ENCODE measurements at places on chromosomes 3 and 15.

DNA sequence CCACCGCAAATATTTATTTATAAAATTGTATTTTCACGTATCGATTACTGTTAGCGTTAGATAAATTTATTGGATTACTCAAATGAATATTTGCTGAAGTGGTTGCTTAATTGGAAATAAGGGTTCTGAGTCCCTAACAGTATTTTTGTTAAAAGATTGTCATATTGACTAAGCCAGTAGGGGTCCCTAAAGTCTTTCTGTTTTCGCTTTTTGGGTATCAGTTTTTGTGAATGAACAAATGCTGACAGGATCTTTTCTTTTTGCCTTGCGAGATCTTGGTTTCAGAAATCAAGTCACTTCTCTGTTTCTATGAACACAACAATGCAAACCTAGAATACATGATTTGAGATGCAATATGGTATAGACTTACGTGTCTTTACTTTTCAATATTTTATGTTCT is 7.1 kb downstream of the RAD51 start:
- DNase-seq: peak; percentile 15

GRCh38 chr3:160035757-160036156 is 47.1 kb downstream of the IL12A start:
- DNase-seq: no peak

DNA sequence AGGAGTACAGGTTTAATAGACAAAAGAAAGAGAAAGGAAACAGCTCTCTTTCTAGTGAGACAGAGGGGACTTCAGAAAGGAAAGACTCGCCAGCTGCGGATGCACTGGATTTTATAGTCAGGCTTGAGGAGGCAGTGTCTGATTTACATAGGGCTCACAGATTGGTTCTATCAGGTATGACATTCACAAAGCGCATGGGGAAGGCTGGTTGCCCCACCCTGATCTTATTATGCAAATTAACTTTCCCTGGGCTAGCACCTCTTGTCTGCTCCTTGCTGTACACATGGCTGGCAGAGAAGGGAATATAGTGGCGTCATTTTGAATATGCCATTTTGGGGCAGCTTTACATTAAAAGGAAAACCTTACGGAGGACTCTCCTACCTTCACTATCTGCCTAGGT is 938.4 kb upstream of the SEMA6D start:
- DNase-seq: no peak

DNA sequence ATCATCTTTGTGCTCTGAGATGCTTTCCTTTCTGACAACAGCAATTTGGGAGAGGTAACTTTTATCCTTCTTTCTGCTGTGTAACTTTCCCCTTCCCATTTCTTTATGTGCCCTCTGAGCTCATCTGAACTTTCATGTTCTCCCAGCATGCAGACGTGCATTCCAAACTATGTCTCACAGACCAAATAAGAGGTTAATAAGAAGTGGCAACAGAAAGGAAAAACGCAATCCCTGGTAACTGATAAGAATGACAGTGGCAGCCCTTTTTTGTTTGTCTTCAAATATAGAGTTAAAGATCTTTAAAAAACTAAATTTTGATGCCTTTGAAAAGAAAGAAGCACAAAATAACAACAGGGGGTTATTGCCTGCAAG is 533.4 kb downstream of the FOXP1 start:
- no peak for DNase-seq

DNA sequence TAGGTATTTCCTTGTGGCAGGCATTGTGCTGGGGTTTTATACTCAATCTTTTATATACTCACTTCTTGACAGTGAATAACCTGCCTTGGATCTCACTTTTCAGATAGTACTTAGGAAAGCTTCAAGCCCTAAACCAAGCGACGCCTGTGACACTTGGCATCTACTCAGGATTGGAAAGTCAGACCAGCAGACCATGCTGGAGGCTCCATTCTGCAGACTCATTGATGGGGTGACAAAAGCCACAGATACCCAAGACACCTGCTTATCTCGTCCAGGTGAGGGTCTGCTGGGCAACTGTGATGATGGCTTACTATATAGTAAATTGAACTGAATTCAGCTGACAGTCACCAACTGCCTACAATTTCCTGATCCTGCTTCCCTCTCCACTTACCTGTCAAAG is 79.4 kb upstream of the MRPS22 start:
- no peak for DNase-seq

GRCh38 chr3:143697975-143698374 is 150.3 kb downstream of the SLC9A9 start:
- DNase-seq: no peak

DNA sequence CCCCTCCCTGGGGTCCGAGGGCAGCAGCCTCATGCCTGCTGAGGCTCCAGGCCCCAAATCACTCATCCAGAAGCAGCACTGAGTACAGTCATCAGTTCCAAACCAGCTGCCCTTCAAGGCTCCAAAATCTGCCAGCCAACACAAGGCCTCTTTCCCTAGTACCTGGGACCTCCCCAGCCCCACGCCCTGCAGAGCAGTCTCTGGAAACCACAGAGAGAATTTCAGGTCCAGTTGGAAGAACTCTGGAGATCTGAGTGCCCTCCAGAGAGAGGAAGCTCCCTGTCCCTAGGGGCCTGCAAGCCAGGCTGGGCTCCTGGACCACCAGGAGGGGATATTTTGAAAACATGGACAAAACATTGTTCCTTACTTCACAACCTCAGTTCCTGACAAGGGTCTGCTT is 26.2 kb downstream of the TKT start:
- DNase-seq: no peak

GRCh38 chr15:66592505-66593218 is 26.9 kb upstream of the LCTL start:
- no peak for DNase-seq

DNA sequence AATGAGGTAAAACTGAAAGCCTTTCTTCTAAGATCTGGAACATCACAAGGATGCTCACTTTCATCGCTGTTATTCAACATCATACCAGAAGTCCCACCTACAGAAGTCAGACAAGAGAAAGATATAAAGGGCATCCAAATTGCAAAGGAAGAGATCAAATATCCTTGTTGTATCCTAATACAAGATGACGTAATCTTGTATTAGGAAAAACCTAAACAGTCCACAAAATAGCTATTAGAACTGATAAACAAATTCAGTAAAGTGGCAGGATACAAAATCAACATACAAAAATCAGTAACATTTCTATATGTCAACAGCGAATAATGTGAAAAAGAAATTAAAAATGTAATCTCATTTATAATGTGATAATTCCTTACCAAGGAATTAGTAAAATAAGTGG is 195.1 kb upstream of the CBLB start:
- DNase-seq: no peak

- DNase-seq: no peak
These were observed 51.3 kb downstream of the TIPARP start for GRCh38 chr3:156725682-156726081.

DNA sequence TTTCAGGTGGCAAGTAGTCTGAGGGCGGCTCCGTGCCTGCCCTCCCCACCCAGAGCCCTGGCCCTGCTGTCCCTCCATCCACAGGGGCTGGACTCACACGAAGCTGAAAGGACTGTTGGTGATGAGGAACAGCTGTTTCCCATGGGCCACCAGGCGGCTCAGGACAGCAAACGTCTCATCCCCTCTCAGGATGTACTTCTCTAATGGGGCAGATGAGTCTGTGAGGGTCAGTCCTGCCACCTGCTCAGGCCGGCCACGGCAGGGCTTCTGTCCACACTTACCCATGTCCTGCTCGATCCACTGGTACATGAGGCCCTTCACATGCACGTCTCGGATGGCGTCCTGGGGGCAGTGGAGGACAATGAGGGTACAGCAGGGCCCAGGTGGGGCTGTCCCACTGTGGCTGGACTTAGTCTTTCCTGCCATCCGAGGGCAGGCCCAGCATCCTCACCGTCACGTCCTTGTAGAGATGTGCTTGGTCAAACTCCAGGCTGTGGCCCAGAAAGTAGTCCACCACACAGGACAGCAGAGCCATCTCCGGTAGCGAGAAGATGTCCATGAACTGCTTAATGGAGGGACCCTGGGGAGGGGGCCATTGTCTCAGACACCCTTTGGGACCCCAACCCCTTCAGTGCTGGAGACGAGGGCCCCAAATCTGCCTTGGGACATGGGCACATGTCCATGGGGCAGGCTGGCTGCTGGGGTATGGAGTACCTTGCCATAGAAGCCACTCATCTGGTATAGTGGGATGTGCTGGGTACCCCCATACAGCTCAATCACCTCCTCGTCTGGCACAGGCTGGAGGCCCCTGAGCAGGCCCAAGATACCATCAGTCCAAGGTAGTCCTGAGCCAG is 5.7 kb downstream of the NT5DC2 start:
- DNase-seq: no peak

GRCh38 chr15:85795337-85796305 is 896 bp upstream of the KLHL25 start:
- DNase-seq: no peak

DNA sequence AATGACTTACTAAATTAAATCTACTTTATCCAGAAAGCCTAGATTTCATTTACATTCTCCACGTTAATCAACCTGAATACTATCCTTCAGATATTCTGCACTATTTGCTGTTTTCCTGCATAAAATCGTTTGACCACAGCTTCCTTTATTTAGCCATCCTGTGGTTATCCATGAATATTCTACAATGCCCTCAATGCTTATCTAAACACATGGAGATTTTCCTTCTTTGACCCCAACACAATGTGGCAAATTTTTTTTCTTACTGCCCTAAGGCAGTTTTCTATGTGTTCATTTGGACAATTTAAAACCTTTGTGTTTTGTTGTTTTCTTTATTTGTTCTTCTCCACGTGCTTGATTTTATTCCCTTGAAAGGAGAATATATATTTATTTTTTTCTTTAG is 495.5 kb upstream of the ROBO1 start:
- DNase-seq: no peak

DNA sequence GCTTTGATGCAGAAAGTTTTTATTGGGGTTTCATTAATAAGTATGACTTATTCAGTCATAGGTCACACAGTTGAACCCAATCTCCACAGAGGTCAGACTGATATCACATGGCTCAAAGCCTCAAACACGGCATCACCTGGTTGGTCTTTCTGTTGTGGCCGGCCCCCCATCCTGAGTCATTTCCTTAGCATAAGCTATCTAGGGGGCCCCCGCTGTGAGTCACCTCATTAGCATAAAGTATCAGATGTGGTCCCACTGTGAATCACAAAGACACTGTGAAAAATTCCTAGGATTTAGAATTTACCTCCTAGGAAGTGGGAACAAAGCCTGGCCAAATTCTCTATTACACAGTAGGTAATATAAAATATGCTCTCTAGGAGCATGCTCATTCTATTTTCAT is 502.2 kb downstream of the PYDC2 start:
- no peak for DNase-seq

- no peak for DNase-seq
These were observed at the start of gene SHISA5 for GRCh38 chr3:48504051-48504946. SHISA5 (minus strand) TSS chr3:48504174; CDS start chr3:48504094, 80 bp downstream.

- DNase-seq: no peak
These were observed 77.8 kb upstream of the WDR72 start for GRCh38 chr15:53837263-53837662.

DNA sequence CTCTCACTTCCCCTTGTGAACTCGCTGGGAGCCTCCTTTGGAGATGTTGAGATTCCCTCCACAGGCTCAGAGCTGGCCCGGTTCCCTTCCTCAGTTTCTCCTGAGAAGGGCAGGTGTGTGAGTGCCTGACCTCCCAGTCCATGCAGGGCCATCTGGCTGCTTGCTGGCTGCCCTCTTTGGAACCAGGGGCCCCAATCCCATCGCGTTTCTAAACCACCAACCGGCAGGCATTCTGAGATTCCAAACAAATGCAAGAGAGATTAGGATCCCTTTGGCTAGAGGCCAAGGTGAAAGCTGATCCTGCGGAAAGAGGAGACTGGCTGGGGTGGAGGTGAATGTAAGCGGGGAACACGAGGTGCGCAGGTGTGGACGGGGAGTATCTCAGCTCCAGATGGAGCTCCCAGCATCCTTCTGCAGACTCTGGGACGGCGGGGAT is 2.9 kb upstream of the PRRT3 start:
- DNase-seq: no peak

DNA sequence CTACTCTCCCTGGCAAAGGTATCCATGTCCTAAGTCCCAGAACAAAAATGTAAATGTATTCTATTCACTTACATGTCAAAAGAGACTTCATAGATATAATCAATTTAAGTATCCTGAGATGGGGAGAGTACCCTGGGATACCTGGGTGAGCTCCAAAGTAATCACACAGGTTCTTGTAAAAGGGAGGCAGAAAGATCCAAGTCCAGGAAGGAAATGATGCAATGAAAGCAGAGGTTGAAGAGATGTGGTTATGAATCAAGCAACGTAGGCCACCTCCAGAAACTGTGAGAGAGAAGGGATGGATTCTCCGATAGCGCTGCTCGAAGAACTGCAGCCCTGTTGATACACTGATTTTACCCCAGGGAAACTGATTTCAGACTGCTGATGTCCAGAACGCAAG is 93.9 kb upstream of the VGLL3 start:
- no peak for DNase-seq

- no peak for DNase-seq
These were observed 178.6 kb upstream of the TPRG1 start for GRCh38 chr3:188993181-188993580.

All from OCI-LY7 (cell line).